ENCODE measurements at places on chromosomes 1 and 21. TPM values are rescaled to one million over a fixed set of nuclear protein-coding genes. Genes with fewer than 3 reads are reported as not detected.

- DNase-seq = peak; percentile 9
Measured at GRCh38 chr1:74712881-74713280, 20.0 kb downstream of the CRYZ start.

GRCh38 chr1:1596493-1597274, 3.3 kb downstream of the FNDC10 start:
- DNase-seq = no peak

- no peak for DNase-seq
Measured at GRCh38 chr1:21216835-21217811, 40.4 kb upstream of the EIF4G3 start.

DNA sequence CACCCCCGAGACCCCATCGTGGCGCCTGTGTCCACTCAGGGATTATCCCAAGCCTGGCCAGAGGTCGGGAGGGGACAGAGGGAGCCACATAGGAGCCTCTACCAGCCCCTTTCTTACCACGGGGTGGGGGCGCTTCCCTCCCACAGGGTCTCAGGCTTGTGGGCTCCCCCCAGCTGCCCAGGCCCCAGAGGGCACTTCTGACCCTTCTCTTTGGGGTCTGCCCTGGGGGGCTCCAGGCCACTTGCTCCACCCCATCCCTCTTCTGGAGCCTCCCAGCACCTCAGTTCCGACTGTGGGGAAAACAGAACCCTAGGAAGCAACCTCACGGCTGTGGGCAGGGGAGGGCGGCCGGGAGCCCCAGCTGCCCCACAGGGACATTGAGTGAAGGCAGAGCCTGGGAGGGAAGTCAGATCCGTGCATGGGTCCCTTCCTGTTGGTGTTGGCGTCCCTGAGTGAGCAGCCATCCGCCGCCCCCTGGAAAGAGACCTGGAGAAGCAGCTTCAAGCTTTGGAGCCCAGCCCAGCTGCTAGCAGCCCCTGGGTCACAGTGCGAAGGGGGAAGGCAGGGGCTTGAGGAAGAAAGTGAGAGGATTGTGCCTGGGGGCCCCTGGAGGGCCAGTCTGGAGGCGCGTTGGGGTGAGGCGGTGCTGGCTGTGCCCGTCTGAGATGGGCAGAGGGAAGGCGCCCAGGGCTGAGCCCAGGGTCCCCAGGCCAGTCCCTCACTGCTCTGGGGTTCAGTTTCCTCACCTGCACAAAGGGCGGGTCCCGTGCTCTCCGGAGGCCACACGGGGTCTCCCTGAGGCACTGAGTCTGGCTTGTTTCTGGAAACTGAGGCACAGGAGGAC, 22.1 kb downstream of the RRP1 start:
- DNase-seq = no peak

- no peak for DNase-seq
Measured at GRCh38 chr1:157751283-157751682, 25.6 kb downstream of the FCRL2 start.

DNA sequence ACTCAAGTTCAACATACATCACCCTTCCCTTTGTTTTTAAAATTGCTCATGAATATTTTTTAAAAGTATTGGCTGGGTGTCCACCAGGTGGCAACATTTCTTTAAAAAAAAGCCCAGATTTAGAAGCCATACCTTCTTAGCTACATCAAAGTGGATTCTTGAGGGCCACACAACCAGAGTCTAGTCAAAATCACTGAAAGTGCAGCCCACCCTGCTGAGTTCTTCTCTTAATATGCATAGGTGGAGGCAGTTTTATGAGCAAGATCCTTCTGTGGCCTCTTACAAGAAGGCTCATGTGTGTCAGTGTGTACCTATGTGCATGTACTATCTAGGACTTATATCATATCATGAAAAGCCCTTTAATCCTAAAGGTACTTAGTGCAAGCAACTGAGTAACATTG, 16.9 kb upstream of the GNG12 start:
- no peak for DNase-seq

DNA sequence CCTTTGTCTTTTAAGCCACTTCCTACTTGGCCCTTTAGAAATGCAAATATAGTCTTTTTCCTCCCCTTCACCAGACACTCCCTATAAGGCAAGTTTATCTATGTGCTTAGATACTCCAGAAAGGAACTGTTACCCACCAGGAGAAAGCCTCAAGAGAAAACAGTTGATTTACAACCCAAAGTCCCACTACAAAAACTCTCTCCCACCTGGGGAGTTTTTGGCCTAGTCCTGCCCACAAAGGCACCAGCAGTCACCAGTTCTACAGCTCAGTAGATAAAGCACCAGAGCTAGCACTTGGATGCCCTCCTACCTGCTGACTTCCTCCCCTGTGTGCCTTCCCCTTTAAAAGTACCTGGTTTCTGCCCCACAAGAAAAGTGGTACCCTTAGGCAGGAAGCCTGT, 27.7 kb upstream of the HAO2 start:
- DNase-seq = no peak

- no peak for DNase-seq
Measured at GRCh38 chr1:89525169-89525855, 683 bp downstream of the LRRC8B start.

DNA sequence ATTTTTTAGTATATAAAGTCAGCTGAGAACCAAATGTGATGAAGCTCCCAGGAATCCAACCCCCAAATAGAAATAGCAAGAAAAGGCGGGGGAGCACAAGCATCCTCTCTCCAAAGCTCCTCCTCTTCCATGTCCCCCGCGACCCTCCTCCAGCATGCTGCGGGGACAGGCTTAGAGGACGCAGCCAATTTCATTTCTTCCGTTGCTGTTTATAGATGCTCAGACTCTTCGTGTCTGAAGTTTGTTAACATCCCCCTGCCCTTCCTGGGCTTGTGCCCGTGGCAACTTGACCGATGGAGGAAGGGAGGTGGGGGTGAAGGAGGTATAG, 754 bp upstream of the NPPA start:
- no peak for DNase-seq

DNA sequence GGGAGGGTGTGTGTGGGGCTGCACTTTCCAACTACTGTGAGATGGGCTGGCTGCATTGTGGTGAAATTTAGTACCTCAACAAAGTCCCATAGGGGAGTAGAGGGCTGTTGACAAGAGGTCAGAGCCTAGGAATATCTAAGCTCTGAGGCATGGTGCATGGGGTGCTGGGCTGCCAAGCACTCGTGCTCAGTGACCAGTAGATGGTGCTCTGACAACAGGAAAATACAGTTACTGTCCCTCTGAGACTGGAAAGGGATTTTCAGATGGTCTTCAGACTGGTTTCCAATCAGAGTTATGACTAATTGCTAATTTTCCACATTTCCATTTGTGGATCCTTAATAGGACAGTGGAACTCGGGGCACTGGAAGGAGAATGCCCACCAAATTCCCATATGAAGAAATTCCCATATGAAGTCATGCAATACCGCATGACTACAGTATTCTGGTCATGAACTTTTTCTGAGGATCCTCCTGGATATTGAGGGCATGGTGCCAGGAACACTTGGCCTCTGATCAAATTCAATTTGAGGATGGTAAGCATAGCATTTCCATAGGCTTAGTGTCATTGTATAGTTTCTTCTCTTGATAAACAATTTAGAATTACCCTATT, 4.1 kb upstream of the CACNA1E start:
- DNase-seq = peak; percentile 51

GRCh38 chr1:80837066-80837465, 963.7 kb upstream of the ADGRL2 start:
- DNase-seq = no peak

DNA sequence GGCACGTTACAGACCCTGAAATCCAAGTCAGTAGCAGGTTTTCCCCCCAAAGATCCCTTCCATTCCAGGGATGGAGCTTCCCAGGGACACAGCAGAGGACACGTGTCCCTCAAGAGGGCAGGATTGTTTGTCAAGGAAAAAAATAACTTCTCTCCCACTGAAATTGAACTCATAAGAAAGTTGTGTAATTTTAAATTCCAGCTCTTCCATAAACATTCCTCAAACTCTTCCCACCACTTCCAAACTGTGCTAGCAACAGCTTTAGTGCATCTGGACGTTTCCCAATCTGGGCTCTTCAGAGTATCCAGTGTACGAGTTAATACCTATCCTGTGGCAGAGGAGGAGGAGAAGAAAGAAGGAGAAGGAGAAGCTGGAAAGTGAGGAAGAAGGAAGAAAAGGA, 79.6 kb downstream of the PSMG1 start:
- no peak for DNase-seq

DNA sequence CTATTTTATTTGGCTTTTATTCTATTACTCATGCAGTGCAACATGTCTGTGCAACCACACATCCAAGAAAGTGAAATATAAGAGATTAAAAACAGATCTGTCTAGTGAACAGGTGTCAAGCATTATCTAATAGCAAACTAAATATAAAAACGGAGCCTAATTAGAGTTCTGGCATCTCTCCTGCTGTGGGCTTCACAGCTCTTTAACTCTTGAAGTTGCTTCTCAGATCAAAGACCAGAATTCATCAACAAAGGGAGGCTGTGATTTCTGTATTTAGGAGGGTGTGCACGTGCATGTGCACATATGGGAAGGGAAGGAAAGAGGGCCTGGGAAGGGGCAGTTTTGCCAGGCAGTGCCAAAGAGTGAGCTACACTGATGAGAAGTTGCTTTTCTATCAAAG, 81.0 kb downstream of the MIS18A start:
- no peak for DNase-seq

- DNase-seq = no peak
Measured at GRCh38 chr1:213980906-213981305, 6.9 kb upstream of the PROX1 start.

GRCh38 chr1:96872757-96873156, 151.2 kb downstream of the PTBP2 start:
- DNase-seq = no peak

GRCh38 chr1:111516005-111516535, 12.6 kb upstream of the ADORA3 start:
- peak; percentile 71 for DNase-seq

DNA sequence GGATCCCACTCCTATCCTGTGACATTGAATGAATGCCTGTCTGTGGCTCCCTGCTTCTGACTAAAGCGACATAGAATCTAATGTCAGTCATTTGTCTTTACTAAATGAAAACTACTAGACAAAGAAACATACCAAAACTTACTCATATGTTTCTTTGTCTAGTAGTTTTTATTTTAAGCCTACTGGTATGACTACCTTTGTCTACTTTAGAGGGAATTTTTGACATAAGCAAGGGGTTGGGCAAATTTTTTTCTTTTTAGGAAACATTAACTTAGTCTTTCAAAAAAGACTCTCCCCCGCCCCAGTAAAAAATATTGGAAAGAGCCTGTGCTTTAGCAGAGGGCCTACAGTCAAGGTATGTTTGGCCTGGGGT, 4.9 kb downstream of the NEK7 start:
- no peak for DNase-seq

DNA sequence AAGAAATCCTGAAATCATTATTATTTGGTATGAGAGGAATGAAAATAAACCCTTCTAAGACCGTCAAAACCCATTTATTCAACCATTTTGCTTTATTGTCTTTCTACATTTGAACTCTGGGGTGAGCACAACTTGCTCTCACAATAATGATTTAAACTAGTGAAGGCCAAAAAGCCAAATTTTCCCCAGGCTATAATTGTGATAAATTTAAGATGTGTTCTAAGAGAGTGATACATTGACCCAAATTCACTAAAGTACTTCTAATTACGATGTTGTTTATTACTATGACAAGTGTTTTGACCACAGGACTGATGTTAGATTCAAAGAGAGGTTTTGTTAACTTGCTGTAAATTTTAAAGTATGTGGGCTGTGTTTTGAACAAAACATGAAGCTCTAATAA, 670.9 kb upstream of the NR5A2 start:
- DNase-seq = no peak

DNA sequence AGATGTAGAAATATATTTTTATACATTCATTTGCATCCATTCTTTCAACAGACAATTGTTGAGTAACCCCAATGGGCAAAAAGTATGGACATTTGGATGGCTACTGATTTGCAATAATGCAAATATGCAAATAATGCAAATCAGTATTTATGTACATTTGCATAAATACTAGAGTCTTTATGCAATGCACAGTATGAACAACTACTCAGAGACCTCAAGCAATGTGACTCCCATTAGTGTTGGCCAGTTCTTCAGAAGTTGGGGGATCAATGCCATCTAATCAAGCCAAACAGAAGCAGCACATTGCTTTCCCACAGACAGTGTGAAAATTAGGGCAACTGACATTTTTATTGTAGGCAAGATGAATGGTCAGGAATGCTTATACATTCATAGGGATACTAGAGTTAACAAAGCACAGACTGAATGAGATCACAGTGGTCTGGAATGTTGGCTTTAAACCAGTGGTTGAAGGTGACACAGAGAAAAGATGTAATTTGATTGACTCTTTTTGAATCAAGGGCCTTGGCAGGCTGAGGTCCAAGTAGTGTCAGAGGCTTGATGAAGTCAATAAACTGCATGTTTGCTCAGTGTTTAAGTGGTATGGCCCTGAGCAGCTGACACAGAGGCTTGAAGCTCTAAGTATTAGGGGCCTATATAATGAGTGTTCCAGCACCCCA, 256.6 kb downstream of the CTH start:
- DNase-seq = no peak

DNA sequence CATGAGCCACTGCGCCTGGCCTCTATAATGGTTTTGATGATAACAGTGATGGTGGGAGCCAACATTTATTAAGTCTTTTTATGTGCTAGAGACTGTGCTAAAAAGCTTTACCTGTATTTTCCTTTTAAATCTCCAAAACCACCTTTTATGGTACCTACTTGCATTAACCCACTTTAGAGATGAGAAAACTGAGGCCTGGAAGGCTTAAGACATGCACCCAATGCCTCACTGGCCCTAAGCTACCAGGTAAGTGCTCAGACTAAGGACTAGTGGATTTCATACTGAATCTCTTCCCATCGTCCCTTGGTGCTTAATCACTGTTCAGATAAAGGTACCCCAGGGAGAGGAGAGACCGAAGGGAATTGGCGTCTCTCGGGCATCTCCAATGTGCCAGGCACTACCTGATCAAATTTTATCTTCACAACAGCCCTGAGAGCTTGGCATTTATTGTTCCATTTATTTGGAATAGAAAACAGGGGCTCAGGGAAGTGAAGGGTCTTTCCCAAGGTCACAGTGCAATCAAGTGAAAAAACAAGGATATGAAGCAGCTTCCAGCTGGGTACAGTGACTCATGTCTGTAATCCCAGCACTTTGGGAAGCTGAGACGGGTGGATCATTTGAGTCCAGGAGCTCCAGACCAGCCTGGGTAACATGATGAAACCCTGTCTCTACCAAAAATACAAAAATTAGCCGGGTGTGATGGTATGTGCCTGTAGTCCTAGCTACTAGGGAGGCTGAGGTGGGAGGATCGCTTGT, 84.2 kb downstream of the LACTBL1 start:
- peak; percentile 33 for DNase-seq

- no peak for DNase-seq
Measured at GRCh38 chr1:153798468-153798780, 23.2 kb downstream of the SLC27A3 start.

The IFNAR2 gene
- total RNA-seq = 23.3 TPM

The CLCNKA gene
- 0.16 TPM for total RNA-seq

The PTCH2 gene
- total RNA-seq = 0.89 TPM

The RAB25 gene
- total RNA-seq = 3.1 TPM

The KCNQ4 gene
- total RNA-seq = 1.5 TPM

The NPHS2 gene
- total RNA-seq = not detected

The ORC1 gene
- 2.1 TPM for total RNA-seq

The TRPM2 gene
- 0.79 TPM for total RNA-seq

The SIK1 gene
- total RNA-seq = 68.0 TPM

The ZMYND12 gene
- 0.23 TPM for total RNA-seq

Data from astrocyte (in vitro differentiated cells and primary cell).